CD4-positive, alpha-beta T cell treated with Interleukin-21 for 1 hour (primary cell): ENCODE measurements at places on chromosomes 3 and 15.

DNA sequence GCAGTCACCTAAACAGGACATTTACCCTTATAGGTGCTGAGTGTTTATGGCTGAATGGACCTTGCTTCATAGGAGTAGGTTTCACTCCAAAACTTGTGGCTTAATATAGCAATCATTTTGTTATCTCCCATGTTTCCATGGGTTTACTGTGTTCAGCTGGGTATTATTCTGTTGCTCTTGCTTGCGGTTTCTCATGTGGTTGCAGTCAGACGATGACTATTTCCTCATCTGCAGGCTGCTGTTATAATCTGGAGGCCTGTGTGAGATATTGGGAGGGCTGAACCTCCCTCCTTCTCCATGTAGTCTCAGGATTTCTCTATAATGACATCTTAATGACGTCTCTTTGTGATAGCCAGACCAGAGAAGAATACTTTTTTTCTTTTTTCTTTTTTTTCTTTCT is 98.1 kb downstream of the ZPLD1 start:
- DNase-seq = peak; percentile 8

DNA sequence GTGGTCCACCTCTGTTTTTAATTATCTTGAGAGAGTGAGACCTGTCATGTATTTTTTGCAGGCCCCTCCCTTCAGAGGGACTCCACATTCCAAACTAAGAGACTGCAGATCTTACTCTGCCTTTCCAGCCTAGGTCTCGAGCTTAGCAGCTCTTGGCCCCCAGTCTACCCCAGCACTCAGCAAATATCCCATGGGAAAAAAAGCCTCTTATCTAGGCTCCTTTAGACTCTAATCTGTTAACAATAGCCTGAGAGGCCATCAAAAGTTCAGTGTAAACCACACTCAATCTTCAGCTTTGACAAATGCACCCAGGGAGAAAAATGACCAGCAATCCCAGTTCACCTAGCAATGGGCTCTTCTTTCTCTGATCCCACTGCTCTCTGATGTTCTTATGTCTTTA is 8.6 kb upstream of the BLM start:
- DNase-seq = no peak

DNA sequence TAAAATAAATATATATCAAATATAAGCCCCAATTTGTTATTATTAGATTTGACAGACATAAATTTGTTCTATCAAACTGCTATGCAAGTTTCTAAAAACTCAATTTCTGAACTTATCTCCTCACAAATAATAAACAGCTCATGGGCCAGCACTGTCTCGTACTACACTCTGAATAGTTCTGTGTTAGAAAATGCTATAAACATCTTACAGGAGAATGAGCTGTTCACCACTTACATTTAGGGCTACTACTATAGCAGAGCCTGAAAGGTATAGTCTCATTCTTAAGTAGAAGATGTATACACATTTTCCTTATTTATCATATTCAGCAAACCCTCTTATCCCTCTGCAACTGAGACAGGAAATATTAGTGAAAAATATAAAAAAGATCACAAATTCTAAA is 12.6 kb downstream of the SLC12A6 start:
- DNase-seq = no peak

DNA sequence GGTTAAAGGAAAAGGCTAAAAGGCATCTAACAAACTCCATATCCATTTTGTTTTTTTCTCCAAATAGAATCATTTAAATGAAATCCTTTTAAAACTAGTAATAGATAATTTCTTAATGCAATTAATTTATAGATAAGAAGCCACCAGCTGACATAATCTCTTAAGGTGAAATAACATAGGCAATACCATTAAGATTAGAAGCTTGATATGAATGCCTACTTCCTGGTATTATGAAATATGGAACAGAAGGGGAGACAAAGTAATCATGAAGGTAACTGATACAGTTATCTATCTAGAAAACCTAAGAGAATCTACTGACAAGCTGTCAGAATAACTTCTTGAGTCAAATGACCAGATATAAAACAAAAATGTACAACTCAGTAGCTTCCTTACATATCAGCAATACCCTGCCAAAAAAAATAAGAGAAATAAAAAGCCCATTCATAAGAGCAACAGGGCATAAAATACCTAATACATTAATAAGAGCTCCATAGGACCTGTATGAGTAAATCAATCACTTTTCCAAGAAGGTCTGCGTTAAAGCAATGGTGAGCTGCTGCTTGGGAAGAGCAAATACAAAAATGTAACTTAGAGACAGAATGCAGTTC is 10.7 kb downstream of the EHD4 start:
- no peak for DNase-seq

DNA sequence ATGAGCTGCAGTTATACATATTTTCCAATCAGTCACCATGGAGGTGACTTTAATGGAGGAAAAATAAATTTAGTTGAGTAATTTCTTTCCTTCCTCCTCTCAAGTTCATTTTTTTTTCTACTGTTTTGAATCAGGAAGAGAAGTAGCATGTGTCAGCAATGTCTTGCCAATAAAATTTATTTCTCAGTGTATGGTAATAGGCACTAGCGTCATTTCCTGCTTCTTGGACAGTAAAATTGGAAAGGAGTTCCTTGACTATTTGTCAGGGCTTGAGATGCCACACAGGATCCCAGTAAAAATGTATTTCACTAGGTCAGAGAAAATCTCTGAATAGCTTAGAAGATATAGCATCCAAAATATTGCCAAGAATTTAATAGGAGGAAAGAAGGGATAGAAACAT is 605.9 kb downstream of the ROBO1 start:
- DNase-seq = no peak

DNA sequence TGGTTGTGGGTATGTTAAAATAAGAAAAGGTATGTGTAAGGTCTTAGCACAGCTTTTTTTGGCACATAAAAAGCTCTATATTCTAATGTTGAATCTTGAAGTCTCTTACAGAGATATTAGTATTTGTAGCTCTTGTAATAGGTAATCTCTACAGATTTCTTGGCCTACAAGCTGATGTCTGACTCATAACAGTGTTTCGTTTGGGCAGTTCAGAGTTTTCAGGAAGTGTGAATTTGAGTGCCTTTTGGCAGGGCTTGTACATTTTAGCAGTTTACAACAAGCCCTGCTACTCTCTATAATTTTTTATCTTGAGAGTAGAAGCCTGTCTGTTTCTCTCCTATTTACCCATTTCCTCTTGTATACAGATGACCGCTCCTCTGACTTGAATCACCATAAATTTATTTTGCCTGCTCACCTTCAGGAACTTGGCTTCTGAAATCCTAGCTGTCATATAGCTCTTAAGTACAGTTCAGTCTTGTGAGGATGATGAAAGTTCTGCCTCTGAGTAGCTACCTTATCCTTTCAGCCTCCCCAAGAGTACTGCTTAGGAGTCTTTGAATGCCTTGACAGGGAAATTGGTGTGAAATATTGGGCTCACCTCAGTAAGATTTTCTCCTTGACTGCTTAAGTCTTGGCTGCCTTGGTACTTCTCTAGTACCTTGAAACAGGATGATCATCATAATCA is 419.9 kb upstream of the RARB start:
- no peak for DNase-seq

- DNase-seq = no peak
Measured at GRCh38 chr3:52248165-52248541, 2.6 kb downstream of the PPM1M start.

DNA sequence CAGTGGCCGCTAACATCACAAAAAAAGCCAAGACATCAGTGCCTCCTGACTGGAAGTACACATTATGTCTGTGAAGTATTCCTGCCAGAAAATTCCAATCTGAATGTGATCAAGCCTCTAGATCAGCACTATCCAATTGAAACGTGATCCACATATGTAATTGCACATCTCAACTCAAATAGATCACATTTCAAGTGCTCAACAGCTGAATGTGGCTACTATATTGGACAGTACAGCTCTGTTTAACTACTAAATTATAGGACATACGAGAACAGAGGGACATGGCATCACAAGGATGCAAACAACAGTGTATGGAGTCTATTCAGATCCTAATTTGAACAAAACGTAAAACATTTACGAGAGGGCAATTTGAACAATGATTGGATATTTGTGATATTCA is 542 bp upstream of the UBAP1L start:
- DNase-seq = no peak

DNA sequence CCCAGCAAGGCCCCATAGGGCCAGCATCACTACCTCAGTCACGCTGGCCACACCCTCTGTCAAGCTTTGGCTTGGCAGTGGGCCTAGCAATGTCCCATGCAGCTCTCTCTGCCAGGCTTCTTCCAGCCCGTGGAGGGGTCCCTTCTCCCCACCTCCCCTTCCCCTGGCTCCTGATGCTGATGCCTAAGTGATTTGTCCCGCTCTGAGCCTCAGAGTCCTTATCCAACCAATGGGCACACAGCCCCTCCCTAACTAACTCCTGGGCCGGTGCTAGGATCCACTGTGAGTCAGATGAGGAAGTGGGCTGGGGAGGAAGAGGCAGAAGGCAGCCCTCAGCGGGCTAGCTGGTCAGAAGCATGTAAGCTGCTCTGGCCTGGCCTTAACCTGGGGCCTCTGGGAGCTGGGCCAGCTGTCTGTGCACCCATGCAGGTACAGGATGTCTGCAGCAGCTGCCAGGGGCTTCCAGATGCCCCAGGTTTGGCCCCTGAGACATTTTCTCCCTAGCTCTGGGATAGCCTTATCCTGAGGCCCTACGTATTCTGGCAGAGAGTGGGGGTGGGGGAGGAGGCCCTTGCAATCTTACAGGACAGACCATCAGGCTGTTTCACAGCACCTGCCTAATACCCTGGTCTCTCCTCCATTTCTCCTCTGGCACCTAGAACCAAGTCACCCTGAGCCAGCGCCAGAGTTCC is 740 bp upstream of the ZBTB47 start:
- DNase-seq = no peak
